Activated naive CD4-positive, alpha-beta T cell treated with Interleukin-2 at 50 U/mL for 16 hours (primary cell): ENCODE measurements at places on chromosomes 3 and 15.

DNA sequence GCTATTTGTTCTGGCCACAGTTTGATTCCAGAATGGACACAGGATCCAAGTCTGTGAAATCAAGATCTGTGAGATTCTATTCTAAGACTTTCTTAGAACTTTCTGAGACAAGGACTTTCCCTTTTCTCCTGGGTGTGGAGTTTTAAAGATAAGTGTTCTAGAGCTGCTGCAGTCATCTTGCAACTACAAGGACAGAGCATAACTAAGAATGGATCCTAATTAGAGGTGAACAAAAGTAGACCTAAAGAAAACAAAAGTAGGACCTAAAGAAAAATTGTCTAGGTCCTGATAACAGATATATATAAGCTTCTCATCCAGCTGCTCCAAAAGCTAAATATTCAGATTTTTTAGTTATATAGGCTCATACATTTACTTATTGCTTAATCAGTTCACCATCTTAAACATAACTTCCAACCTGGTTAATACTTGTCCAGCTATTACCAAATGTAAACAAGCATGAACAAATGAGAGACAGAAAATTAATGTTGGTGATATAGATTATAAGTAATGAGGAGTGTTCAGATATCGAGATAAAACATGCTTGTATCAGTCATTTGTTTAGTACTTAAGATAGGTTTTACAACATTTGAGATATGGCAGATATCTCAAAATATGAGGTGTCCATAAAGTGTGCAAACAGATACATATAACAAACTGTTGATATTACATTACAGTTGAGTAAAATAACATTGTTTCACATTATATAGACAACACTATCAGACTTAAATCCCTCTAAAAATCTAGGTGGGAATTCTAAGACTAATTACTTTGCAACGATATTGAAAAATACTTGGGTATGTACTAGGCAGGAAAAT lies 75.1 kb downstream of the CD200 start:
- DNase-seq = no peak

DNA sequence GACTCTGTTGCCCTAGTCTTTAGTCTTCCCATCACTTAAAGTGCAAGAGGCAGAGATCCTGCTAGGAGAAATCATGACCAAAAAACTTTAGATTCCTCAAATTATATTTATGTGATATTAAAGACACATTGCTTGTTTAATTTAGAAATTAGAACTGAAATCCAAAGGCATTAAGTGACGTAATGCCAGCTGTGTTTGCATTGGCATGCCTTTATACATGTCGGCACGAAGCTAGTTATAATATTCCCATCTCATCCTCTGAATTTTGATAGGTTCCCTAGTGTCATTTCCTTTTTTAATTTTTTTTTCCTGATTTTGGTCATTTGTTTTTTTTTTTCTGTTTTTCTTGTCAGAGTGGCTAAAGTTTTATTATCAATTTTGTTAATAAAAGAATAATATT lies 203.5 kb upstream of the ZBTB20 start:
- no peak for DNase-seq

- DNase-seq = no peak
These were observed 98.2 kb downstream of the TLE3 start for GRCh38 chr15:69999392-70000085.

GRCh38 chr15:91515188-91515754 lies 338.2 kb upstream of the SLCO3A1 start:
- no peak for DNase-seq

DNA sequence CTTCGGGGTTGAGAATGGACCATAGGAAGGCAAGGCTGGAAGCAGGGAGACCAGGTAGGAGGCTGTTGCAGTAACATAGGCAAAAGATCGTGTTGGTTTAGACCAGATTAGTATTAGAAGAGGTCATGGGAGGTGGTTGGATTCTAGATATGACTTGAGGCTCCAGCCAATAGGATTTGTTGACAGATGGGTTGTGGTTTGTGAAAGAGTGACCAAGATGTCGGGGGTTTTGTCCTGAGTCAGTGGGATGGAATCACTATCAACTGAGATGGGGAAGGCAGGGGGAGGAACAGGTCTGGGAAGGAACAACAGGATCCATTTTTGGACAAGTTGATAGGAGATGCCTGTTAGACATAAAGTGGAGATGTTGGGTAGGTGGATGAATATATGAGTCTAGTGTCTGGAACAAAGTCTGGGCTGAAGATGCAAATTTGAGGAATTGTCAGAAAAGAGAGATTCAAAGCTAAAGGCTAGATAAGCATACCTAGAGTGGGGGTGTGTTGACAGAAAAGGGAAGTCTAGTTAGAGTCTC lies 95.5 kb upstream of the NPHP3 start:
- no peak for DNase-seq

DNA sequence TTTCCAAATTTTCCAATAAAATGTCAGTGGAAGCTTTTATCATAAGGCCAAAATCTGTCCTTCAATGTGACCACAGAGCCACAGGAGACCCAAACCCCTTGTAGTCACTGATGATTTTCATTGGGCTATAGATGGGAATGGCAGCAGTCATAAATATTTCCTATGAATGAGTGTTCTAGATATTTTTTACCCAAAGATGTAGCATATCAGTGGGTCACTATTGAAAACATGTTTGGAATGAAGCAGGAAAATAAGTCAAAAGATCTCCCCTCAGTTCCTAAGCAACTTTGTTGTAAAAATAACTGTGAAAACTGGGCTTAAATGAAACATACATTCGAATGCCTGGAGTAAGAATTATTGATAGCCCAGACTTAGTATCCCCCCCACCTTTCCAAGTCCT lies 49.0 kb downstream of the NKIRAS1 start:
- no peak for DNase-seq
